T-cell (primary cell): ENCODE measurements at places on chromosomes 2 and 18. TPM values are rescaled to one million over a fixed set of nuclear protein-coding genes. Genes with fewer than 3 reads are reported as not detected.

Gene MAP3K19
- not detected for total RNA-seq

Gene AFG3L2
- 31.6 TPM for total RNA-seq

Gene STRN
- 27.8 TPM for total RNA-seq

Gene DCC
- not detected for total RNA-seq

Gene DNAJC5G
- total RNA-seq: not detected

Gene SPP2
- total RNA-seq: not detected

GRCh38 chr2:132697556-132698205 is 27.7 kb upstream of the LYPD1 start:
- H3K27ac ChIP-seq: no peak overlapping the region
- H3K4me1 ChIP-seq: no peaks in the 10 kb centered on the region
- H3K27me3 ChIP-seq: no peaks in the 10 kb centered on the region

DNA sequence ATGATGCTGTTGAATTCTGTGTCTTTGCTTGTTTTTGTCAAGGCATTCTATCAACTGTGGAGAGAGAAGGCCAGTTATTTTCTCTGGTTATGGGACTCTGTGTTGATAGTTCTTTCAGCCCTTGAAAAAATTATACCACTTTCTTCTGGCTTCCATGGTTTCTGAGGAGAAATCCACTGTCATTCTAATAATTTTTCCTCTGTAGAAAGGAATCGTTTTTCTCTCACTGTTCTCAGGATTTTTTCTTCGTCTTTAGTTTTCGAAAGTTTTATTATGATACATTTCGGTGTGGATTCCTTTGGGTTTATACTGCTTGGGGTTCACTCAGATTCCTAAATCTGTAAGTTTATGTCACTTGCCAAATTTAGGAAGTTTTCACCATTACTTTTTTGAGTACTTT is 6.6 kb downstream of the GALNT1 start:
- no peak for DNase-seq
- no peaks in the 10 kb centered on the region for H3K36me3 ChIP-seq
- no peaks in the 10 kb centered on the region for H3K4me1 ChIP-seq
- no peaks in the 10 kb centered on the region for H3K27me3 ChIP-seq
- no peak overlapping the region for H3K27ac ChIP-seq
- H3K4me3 ChIP-seq: no peak overlapping the region

GRCh38 chr2:98149333-98149697 is 62.3 kb downstream of the VWA3B start:
- no peak overlapping the region for H3K27ac ChIP-seq
- no peak overlapping the region for H3K4me3 ChIP-seq
- H3K27me3 ChIP-seq: no peaks in the 10 kb centered on the region
- no peaks in the 10 kb centered on the region for H3K4me1 ChIP-seq

DNA sequence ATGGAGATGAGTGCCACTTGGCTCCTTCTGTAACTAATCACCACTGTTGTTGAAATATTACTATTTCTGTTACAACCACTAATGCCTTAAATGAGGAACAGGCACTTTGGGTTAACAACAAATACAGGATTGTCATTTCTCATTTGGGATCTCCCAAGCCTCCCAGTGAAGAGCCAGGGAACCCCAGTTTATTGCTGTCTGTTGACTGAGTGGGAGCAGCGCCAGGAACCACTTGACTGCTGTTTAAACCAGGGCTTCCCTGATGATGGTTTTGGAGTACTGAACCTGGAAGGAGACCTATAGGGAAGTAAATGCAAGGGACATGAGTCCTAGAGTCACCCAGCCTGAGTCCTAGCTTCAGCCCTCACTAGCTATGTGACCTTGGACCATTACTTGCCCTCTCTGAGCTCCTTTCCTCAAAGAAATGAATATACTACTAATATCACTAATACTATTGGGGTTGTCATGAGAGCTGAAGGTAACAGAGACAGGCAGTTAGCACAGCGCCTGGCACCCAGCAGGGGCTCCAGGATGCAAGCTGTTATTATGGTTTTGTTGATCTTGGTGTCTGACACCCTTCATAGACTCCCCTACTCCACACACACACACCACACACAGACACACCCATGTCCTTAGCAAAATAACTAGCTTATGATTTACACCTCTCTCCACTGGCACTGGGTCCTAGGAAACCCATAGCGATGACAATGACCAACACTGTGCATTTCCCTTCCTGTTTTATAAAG is 104.2 kb upstream of the FZD7 start:
- no peaks in the 10 kb centered on the region for H3K36me3 ChIP-seq
- H3K27me3 ChIP-seq: peaks cover 27% of the 10 kb centered on the region
- H3K4me1 ChIP-seq: no peaks in the 10 kb centered on the region
- no peak overlapping the region for H3K4me3 ChIP-seq

- H3K27ac ChIP-seq: no peak overlapping the region
- DNase-seq: no peak
Measured at GRCh38 chr18:50649821-50650220, 89.9 kb downstream of the MAPK4 start.

DNA sequence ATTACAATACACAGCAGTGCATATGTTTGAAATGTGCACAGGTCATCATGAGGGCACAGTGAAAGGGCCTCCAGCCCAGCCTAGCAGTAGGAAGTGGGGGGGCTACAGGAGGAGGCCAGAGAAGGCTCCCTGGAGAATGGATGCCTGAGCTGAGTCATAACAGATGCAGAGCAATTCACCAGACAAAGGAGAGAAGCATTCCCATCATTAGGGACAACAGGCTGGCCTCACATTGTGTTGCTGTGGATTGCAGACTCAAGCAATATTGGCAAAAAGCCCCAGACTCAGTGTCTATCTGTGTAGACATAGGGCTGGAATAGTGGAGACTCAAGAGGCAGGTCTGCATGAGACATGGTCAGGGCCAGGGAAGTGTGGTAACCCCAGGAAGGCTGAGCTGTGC is 329.9 kb downstream of the DLGAP1 start:
- DNase-seq: no peak
- no peaks in the 10 kb centered on the region for H3K36me3 ChIP-seq
- no peaks in the 10 kb centered on the region for H3K27me3 ChIP-seq
- no peak overlapping the region for H3K4me3 ChIP-seq

- peak overlapping the region; percentile 14 for H3K4me3 ChIP-seq
- H3K27ac ChIP-seq: peak overlapping the region; percentile 74
- no peaks in the 10 kb centered on the region for H3K27me3 ChIP-seq
Measured at GRCh38 chr18:13437796-13438506, 219.4 kb downstream of the LDLRAD4 start.
